ENCODE measurements at places on chromosomes 7 and 10.

GRCh38 chr10:6240254-6240653, 37.5 kb downstream of the PFKFB3 start:
- DNase-seq: no peak

- DNase-seq: peak; percentile 70
These were observed 143.1 kb downstream of the GNAI1 start for GRCh38 chr7:80277434-80278427.

GRCh38 chr10:21518641-21519396, 6.7 kb downstream of the SKIDA1 start:
- DNase-seq: no peak

- DNase-seq: no peak
These were observed 225.6 kb downstream of the PTPRN2 start for GRCh38 chr7:158362001-158362400.

- peak; percentile 92 for DNase-seq
These were observed 6.1 kb downstream of the NYAP1 start for GRCh38 chr7:100489824-100490223.

- no peak for DNase-seq
These were observed 33.8 kb downstream of the MKI67 start for GRCh38 chr10:128092454-128092853.

DNA sequence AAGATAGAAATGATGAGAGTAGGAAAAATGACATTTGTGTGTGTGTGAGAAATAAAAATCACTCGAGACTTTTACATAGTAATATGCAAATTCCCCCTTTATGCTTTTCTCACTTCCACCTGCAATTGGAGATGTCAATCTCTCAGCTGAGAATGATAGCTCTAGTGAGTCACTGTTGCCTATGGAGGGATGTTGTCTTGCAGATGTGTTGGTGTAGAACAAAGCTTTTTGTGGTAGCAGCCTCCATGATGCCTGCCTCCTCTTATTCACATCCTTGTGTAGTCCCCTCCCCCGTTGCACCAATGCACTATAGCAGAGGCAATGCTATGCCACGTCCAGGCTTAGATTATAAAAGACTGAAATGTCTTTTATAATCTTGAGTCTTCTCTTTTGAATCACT, 33.8 kb downstream of the SPAG6 start:
- no peak for DNase-seq

DNA sequence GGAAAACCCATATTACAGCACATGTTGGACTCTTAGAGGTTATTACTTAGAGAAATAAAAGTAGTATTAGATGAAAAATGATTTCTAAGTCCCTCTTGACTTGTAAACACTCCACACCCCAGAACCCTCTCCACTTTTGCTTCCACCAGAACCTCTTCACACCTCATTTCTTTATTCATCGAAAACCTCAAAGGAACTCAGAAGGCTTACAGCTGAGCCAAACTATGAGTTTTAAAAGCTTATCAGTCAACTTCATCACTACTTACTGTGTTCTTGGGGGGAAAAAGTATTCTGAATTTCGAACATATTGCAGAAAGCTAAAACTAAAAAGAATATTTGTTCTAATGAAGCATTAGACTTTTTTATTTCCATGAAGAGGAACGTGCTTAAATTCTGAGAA, 547.8 kb upstream of the STEAP1 start:
- no peak for DNase-seq

DNA sequence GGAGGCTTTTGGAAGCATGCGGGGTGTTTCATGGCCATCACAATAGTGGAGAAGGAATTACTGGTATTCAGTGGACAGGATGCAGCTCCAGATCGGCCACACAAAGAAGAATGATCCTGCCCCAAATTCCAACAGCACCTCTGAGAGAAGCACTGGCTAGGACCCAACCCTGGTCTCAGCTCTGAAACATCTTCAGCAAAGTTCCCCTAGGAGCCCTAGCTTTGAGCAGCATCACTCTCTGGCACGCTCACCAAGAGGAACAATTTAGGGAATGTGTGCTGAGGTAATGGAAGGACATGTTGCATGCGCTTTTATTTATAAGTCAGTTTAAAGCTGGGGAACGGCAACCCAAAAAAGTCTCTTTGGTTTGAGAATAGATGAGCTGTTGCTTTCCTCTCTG, 5.5 kb upstream of the OPN1SW start:
- DNase-seq: no peak

GRCh38 chr7:99141841-99142726, 1.8 kb downstream of the SMURF1 start:
- DNase-seq: peak; percentile 59

DNA sequence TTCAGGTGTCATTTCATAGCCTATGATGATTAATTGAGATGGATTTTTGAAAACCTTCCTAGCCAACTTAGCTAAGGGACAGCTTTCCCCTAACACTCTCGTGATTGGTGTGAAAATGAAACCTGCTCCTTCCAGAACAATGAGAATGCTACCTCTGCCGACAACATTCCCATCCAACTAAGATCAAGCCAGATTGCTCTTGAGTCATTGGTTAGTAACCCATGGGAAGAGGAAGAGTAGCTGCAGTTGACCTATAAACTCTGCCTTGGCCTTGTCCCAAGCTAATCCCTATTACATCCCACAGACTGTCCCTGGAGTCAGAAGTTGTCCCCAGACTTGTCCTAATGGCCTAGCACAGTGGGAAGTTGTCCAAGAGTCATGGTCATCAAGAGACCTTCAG, 80.5 kb upstream of the SVIL start:
- DNase-seq: no peak

DNA sequence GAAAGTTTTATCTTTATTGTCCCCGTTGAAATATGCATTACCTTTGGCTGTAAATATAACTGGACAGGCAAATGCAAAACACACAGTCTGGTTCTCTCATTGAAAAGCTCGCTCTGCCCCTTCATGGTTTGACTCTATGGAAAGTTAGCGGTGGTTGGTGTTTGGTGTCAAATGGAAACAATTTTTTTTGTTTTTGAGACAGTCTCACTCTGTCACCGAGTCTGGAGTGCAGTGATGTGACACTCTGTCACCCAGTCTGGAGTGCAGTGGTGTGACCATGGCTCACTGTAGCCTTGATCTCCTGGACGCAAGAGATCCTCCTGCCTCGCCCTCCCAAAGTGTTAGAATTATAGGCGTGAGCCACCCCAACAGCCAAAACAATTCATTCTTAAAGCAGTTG, 149.7 kb downstream of the LRRC4 start:
- DNase-seq: no peak

- no peak for DNase-seq
These were observed 62.2 kb downstream of the DIP2C start for GRCh38 chr10:627032-627992.

GRCh38 chr7:149635561-149636329, 137.6 kb downstream of the ZNF467 start:
- DNase-seq: no peak

DNA sequence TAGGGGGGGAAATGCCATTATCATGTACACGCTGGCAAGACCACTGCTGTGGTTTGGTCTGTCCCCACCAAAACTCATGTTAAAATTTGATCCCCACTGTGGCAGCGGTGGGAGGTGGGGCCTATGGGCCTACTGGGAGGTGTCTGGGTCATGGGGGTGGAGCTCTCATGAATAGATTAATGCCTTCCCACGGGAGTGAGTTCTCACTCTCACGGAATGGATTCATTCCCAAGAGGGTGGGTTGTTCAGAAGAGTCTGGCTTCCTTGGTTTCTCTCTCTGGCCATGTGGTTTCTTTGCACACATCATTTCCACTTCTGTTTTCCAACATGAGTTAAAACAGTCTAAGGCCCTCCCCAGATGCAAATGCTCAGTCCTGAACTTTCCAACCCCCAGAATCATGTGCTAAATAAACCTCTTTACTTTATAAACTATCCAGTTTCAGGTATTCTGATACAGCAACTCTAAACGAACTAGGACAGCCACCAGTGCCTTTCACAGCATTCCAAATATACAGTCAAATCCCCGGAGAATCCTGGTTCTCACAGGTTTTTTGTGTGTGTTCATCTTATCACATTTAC, 44.3 kb downstream of the SMURF1 start:
- DNase-seq: no peak

DNA sequence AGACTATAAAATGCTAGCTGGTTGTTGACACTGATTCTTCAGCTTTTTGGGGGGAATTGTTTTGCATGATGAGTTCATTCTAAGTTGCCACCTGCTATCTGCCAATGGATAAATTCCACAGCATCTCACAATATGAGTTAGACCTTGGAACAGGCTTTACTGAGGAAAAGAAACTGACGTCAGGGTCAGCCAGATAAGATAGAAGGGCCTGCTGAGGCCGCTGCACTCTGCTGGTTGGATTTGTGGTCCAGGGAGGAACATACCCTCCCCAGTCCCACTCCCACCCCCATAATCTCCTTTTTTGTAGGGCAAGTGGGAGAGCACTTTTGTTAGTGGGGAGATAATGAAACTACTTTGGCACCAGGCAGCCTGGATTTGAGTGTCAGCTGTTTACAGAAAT, 110.6 kb upstream of the PRR15 start:
- DNase-seq: no peak

DNA sequence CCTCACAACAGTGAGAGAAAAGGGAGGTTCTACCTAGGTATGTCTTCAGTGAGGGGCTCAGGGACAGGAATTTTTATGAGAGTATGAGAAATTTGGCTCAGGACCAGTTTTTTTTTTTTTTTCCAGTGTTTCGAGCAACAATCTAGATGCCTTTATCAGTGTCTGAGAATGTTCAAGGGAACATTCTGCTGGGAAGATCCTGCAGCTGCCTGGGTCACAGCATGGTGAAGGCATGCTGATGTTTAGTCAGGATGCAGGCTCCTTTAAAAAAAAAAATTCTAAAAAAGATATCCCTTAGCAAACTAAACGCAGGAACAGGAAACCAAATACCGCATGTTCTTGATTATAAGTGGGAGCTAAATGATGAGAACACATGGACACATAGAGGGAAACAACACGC, 31.0 kb downstream of the SBDS start:
- DNase-seq: peak; percentile 71

DNA sequence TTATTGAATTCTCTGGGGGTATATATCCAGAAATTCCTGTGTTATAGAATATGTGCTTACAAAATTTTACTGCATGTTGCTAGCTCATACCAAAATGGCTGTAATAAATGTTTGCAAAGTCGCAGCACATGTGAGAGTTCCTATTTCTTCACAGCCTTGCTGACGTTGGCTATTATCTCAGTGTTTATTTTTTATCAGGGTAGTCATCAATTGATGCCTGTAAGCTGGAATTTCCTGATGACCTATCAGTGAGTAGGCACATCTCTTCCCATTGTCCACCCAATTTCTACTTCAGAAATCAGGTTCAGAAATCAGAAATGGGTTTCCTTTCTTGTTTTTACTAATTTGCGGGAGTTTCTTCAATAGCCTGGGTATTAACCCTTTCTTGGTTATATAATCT, 268.1 kb upstream of the FZD8 start:
- peak; percentile 20 for DNase-seq

DNA sequence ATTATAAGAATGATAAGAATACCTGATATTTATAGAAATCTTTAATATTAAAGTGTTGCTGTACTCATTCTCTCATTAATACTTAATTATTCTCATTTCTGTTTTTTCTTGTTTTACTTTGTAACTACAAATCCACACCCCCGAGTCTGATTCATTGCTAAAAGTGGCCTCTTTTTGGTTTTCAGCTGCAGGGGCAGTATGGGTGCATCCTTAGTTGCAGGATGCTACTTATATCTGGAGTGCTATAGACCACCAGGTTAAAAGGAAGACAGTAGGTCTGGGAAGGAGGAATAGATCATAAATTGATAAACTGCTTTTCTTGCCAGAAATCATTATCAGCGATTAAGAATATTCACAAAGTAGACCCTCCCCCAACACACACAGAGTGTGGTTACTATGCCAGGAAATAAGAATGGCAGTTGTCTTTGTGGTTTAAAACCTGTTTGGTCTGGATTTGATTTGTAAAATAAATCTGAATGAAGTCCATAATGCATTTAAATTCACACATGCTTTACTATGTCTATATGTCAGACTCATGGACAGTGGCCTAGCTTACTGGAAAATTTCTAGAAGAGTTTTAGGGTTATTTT, 96.5 kb downstream of the NRF1 start:
- no peak for DNase-seq

DNA sequence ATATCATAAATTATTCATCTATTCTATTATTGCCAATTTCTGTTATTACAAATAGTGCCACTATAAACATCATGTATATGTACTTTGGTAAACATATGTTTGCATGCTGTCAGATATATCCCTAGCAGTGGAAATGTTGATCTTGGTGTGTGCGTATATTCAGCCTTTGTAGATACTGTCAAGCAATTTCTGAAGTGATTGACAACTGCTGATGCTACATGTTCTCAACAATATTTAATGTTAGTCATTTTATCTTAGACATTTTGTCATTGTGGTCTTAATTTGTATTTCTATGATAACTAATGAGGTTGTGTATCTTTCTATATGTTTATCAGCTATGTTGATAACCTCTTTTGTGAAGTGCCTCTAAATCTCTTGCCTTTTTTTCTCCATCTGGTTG, 186.5 kb upstream of the NRG3 start:
- DNase-seq: no peak

DNA sequence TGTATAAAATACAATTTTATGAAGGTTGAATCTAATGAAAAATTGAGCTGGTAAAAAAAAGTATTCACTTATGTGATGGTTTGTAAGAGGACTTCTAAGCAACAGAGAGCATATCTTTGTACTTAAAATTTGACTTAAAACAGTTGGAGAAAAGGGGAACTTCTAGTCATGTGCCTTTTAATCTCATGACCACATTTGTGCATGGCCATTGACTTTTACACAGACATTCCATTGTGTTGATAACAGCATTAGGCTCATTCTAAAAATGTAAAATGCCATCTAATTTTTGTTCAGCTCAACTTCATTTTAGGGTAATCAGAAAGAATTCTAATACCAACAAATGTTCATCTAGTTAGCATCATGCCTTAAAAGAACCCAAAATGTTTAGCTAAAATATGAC, 119.9 kb downstream of the HPSE2 start:
- no peak for DNase-seq

- DNase-seq: no peak
These were observed 46.6 kb downstream of the ATXN7L1 start for GRCh38 chr7:105829681-105830322.

- no peak for DNase-seq
These were observed 64.7 kb upstream of the ECHDC3 start for GRCh38 chr10:11677480-11677879.

DNA sequence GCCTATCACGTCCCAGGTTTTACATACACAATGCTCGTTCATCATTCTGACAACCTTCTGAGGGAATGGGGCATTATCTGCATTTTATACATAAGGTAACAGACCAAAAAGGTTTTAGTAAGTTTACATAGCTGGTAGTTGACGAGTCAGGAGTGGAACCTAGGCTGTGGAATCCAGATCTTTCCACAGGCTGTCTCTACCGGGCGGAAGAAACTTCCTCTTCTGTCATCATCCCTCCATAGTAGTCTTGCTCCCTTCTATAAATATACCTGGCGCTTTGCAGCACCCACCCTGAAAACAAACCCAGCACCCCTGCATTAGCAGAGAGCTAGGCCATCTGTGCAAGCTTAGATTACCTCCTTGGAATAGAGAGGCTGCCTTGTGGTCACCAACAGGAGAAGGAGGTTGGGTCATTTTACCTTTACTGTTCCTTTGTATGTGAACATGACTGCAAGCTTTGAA, 1.3 kb downstream of the TSPAN13 start:
- DNase-seq: no peak

GRCh38 chr7:19213746-19214145, 68.5 kb upstream of the FERD3L start:
- no peak for DNase-seq

GRCh38 chr7:32001948-32002347, 68.3 kb downstream of the PDE1C start:
- no peak for DNase-seq

GRCh38 chr7:23469150-23469960, 936 bp downstream of the IGF2BP3 start:
- no peak for DNase-seq

- no peak for DNase-seq
These were observed 54.1 kb downstream of the NRAP start for GRCh38 chr10:113609704-113610108.

All from HFF-Myc (cell line).